ENCODE measurements at places on chromosomes 4 and X.

GRCh38 chrX:127943571-127943970, 108.6 kb downstream of the ACTRT1 start:
- DNase-seq, result no peak

DNA sequence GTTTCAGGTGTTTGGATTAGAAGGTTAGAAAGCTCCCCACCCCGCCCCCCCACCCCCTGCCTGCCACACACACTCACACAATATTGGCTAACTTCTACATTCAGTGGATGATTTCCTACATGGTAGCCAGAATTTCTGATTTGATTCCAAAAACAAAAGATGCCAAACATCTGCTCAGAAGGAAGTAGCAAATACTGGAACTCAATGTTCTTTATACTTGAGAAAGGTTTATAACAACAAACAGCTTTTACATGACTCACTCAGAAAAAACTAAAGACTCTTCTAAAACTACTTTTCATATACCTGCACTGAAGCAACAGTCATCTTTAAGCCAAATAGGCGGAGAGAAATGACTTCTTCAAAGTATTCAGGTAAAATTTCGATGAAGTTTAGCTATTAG, 750.5 kb upstream of the POU3F4 start:
- no peak for DNase-seq

GRCh38 chrX:37076983-37077382, 68.8 kb downstream of the FAM47C start:
- no peak for DNase-seq

GRCh38 chr4:185738038-185738552, 73.9 kb downstream of the SORBS2 start:
- DNase-seq, result no peak

GRCh38 chrX:13627306-13627705, 25.6 kb upstream of the TCEANC start:
- no peak for DNase-seq

GRCh38 chr4:27040356-27040755, 179.7 kb downstream of the STIM2 start:
- peak; percentile 9 for DNase-seq

DNA sequence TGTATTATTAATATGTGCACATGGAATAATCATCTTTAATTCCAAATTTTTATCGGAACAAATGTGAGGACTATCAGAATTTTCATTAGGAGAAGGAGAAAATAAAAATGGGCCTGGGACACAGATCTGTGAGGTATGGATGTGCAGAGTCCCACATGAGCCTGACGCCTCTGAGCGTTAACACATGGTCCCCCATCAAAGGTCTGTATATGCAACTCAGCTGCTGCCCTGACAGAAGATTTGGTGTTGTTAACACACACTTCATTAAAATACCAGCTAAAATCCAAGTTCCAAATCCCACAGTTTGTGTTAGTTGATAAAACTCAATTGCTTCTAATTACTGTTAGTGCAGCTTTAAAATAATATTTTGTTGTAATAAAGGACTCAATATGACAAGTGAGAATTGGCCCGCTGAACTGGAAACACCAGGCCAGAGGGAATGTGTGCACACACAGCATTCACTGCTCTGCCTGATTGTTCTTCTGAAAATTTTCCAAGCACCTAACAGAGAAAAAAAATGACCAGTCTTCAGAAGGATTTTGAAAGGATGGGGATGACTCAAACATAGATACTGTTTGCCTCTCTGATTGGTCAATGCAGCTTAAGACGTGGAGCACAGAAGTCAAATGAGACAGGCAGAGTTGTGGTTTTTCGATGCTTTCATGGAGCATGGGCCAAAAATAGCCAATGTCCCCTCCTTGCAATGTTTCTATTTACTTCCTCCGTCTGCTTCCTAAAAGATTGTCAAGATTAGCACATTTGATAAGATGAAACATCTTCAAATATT, 266.6 kb downstream of the NKX6-1 start:
- no peak for DNase-seq

DNA sequence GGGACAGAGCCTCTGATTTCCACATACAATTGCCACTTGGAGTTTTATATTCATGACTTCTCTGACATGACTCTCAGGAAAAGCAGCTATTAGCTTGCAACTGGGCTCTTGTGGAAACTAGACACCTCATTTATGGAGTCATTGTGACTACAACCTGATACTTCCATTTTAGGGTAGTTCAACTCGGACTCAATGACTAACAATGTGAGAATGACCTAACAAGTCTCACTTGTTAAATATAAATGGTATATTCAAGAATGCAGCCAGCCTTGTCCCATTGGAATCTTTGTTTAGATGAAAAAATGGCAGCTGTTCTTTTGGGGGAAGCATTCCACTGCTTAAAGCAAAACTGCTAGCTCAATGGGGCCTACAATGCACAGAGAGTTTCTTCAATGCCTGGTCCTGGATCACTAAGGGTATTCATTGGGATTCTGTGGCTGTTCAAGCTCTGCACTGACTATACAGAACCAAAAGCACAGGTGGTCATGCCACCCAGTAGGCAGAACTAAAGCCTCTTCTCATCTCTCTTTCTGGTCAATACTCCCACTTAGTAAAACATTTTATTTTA, 36.5 kb upstream of the GLRA3 start:
- DNase-seq, result no peak

- no peak for DNase-seq
Observed at GRCh38 chr4:54482529-54483200, 175.1 kb upstream of the KIT start.

- DNase-seq, result no peak
Observed at GRCh38 chr4:15551740-15552446, 82.2 kb downstream of the CC2D2A start.
